ENCODE measurements at places on chromosomes 5 and 9.
A peak's percentile ranks its signal among the peaks of the same experiment; 100 is the strongest.

DNA sequence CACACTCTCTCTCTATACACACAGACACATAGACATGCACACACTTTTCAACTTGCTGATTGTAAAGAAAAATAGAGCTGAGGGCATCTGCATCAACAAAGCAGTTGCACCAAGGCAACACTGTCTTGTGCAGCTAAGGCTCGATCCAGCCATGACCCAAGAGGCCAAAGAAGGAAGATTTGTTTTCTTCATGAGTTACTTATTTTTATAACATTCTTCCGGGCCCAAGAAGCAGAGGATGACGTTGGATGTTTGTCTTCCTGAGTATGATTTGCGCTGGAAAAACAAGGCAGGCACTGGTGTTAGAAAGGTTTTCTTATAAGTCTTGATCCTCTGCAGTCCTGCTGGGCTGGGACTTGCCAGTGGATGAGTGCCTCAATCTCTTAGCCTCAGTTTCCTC is 344.1 kb downstream of the ADAMTS6 start:
- DNase-seq: no peak

- no peak for DNase-seq
Observed at GRCh38 chr5:45385321-45386058, 310.7 kb downstream of the HCN1 start.

- DNase-seq: no peak
Observed at GRCh38 chr9:479304-479970, 264.8 kb downstream of the DOCK8 start.

DNA sequence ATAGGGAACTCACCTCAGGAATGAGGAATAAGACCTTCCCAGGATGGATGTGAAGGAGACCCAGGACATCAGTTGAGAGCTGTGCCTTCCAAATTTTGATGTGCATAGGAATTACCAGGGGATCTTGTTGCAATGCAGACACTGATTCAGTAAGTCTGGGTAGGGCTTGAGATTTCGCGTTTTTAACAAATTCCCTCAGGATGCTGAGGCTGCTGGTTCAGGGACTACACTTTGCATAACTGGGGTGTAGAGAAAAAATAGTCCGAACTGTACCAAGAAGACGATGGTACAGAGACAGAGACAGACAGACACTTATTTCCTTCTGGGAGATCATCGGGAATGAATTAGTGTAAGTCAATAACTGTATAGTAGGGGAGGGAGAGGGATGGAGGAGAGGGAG is 82.3 kb upstream of the FREM1 start:
- no peak for DNase-seq

DNA sequence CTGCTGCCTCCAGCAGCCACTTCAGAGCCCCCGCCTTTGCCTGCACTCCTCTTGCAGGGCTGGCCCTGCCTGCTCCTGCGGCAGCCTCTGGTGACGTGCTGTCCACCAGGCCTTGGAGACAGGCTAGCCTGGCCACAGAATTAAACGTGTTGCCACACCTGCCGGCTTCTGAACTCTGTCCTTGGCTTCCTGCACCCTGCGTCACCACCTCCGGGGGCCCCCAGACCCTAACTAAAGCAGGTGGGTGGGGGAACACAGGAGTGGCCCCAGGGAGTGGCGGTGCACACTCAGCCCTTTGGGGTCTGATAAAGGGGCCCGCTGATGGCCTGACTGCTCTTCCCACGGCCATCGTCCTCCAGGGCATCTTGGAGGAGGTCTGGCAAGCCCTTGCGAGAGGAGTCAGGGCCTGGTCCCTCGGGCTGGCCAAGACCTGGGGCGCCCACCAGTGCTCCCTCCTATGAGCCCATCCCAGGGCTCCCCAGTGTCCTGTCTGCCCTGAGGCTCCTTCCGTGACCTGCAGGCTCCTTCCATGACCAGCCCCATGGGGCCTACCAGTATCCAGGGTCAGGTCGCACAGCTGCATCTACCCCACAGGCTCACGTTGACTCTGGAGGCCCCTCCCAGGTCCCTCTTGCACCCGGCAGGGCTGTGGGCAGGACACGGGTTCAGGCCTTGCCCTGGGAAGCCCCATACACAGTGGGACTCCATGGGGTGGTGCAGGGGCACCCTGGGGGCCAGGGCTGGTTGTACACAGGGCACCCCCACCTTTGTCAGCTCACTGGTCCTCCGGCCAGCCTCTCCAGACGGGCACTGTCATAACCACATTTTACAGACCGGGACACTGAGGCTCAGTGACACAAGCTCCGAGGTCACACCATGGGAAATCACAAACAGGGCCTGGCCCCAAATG is 1.0 kb upstream of the MAMDC4 start:
- no peak for DNase-seq

GRCh38 chr5:128537221-128537999 is 635 bp downstream of the FBN2 start:
- no peak for DNase-seq

DNA sequence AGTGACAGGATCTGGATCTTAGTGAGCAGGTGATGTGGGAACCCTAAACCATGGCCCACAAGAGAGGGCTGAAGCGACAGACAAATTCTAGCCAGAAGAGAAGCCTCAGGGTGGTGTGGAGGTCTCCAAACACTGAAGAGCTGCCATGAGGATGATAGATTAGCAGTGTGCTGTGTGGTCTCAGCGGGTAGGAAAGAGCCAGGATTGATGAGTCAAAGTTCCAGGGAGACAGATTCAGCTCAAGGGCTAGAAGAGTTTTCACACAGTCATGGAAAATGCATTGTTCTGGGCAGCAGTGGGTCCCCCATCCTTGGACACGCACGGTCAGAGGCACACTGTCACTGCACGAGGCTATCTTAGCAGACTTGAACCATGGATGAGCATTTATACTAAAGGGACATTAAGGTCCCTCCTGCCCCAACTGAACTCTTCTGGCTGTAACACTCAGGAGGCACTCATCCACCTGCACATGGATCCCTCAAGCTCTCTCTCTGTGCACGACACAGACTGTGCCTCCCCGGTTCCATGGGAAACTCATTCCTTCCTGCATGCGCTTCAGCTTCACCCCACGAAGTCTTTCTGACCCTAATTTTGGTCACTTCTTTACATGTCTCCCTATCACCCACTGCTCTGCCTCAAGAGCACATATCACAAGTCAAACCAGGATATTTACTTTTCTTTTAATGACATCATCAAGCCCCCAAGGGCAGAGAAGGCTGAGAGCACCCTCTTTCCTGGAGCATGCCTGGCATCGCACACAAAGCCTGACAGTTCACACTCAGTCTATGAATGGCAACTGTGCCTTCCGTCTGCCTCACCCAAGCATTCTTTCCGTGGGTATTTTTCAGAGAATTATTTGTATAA is 84.8 kb downstream of the TLE1 start:
- no peak for DNase-seq

- DNase-seq: no peak
Observed at GRCh38 chr5:139149477-139150199, 48.5 kb downstream of the SIL1 start.

DNA sequence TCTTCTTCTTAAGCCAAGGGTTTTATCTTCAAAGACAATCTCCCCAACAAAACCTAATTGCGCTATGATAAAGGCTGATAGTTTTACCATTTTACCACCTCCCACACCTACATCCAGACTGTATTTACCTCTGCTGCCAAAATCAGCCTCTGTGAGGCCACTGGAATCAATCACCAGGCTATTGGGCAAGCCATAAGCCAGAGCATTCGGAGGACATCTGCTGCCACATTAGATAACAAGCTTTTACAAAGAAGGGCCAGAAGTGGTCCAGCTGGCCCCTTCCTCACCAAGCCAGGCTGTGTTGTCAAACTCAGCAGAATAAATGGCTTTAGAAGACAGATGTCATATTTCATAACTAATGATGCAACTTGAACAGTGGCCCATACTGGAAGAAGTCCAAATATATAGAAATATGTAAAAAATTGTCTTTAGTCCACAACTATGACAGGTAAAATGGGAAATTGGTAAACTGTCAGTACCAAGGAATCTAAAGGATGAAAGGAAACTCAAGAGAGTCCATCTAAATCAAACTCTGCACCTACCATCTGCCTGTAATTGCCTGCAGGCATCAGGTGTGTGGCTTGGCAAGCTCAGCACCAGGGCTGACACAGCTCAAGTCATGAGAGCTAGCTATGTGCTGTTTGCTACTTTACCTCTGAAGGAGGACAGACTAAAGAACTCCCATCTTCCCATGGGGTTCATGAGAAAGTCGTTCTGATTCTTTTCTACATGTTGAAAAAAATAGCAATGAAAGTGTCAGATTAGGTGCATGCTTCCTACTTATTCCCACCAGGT is 16.1 kb downstream of the SLC45A2 start:
- no peak for DNase-seq

GRCh38 chr9:81384911-81385310 is 304.4 kb downstream of the TLE1 start:
- no peak for DNase-seq

- DNase-seq: no peak
Observed at GRCh38 chr5:40634154-40634553, 45.6 kb upstream of the PTGER4 start.

DNA sequence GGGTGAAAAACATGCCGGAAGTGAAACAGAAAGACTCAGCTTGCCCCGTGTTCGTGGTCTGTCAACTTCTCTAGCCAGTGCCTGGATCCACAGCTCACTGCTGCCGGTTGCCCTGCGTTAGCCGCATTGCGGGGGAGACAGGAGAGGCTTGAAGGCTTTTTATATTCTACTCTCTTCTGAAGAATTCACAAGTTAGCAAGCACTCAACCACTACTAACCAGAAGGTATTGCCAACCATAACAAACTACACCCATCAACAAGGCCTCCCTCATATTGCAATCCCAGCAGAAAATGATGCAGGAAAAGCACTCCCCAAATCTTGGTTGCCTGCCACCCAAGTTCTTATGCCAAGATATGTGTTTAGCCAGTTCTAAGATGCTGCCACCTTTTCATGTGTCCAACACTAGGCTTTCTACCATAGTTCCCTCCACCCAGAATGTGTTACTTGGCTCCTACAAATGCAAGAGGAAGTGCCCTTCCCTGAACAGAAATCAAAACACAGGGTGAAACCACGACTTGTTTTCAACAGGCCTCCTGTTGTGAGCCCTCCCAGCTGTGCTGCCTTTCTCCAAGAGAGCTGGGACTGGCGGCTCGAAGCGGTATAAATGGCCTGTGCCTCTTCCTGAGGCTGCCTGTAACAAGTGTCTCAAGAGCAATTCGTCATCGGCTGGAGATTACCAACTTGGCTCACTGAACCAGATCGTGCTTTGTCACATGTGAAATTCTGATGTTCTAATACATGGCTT is 129.0 kb downstream of the SNX18 start:
- no peak for DNase-seq

- DNase-seq: peak; percentile 50
Observed at GRCh38 chr5:124906339-124907097, 160.1 kb upstream of the ZNF608 start.

DNA sequence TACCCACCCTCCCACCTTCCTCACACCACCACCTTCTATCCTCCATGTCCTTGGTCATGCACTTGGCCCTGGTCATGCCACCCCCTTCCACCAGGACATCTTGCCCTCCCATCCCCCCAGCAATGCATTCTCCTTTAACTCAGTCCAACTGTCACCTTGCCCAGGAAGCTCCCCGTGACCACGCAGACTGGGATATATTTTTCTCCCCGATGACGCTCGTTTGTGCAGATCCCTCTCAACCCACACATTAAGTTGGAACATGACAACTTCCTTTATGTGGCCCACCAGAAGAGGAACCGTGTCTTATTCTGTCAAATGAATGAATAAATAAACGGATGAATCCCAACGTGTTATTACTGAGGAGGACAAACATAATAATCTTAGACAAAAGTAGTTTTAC is 82.8 kb upstream of the TAS2R1 start:
- DNase-seq: no peak

DNA sequence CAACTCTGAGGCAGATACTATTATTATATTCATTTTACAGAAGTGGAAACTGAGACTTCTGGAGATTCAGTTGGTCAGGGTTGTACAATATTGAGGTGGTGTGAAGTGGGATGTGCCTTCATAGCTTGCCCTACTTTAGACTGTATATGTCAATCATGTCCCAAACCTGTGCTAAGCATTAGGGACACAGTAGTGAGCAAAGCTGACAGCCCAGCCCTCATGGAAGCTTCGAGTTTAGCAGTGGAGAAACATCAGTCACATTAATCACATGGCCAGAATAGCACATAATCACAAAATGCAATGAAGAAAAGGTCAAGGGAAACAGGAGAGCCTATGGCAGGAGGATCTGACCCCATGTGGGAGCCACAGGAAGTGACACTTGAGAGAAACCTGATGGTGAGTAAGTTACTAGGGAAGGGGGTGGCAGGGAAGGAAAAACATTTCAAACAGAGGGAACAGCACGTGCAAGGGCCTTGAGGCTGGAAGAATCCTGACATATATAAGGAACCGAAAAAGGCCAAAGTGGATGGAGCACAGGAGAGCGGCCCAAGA is 20.5 kb upstream of the RALGPS1 start:
- DNase-seq: no peak

GRCh38 chr9:96508227-96508940 is 58.4 kb downstream of the HABP4 start:
- DNase-seq: no peak

GRCh38 chr5:111774525-111774924 is 17.5 kb upstream of the NREP start:
- DNase-seq: no peak

GRCh38 chr5:52777186-52777585 is 10.5 kb upstream of the ITGA1 start:
- no peak for DNase-seq

GRCh38 chr5:137736496-137736895 is 607 bp upstream of the KLHL3 start:
- DNase-seq: no peak

- DNase-seq: no peak
Observed at GRCh38 chr5:63596254-63596653, 366.0 kb downstream of the HTR1A start.

- DNase-seq: no peak
Observed at GRCh38 chr9:29208670-29209069, 1635.4 kb upstream of the C9orf72 start.

GRCh38 chr9:19552282-19553105 is 143.7 kb downstream of the ACER2 start:
- DNase-seq: no peak

- DNase-seq: no peak
Observed at GRCh38 chr9:79939819-79940218, 368.1 kb downstream of the TLE4 start.

- DNase-seq: peak; percentile 20
Observed at GRCh38 chr9:114271556-114272510, 51.1 kb upstream of the ORM1 start.

- no peak for DNase-seq
Observed at GRCh38 chr5:73214306-73214705, 41.3 kb downstream of the TMEM174 start.

DNA sequence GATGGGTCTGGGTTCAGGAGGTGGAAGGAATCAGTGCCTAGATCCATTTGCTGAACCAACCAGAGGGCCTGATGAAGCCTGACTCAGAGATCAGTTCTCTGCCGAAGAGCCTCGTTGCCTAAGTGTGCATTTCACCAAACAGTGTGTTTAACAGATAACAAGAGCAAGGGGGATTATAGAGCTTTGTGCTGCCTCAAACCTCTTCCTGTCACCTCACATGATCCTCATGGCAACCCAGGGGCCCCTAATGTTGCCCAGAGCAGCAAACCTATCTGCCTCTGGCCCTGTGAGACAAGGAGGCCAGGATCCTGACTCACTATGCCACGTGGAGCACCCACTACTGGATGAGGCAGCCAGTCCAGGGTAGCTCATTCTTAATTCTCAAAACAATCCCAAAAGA is 66.3 kb upstream of the EPB41L4B start:
- no peak for DNase-seq
